ENCODE measurements at places on chromosomes 11 and 22.

- DNase-seq = no peak
Measured at GRCh38 chr11:11822946-11823345, 18.8 kb upstream of the USP47 start.

GRCh38 chr11:122804161-122804560, 34.1 kb upstream of the CRTAM start:
- DNase-seq = no peak

- no peak for DNase-seq
Measured at GRCh38 chr22:35620624-35621251, 3.6 kb upstream of the MB start.

DNA sequence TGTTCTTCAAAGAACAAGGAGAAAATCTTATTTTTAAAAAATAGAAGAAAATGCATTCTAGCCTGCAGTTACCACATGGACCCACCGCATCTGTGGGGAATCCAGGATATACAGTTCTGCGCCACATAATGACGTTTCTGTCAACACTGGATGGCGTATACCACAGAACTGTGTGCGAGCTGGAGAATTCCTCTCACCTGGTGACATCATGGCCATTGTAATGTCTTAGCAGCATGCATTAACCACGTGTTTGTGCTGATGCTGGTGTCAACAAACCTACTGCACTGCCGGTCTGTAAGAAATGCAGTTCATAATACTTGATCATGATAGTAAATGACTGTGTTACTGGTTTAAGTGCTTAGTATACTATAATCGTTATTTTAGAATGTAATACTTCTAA, 174.7 kb downstream of the TBC1D22A start:
- no peak for DNase-seq

DNA sequence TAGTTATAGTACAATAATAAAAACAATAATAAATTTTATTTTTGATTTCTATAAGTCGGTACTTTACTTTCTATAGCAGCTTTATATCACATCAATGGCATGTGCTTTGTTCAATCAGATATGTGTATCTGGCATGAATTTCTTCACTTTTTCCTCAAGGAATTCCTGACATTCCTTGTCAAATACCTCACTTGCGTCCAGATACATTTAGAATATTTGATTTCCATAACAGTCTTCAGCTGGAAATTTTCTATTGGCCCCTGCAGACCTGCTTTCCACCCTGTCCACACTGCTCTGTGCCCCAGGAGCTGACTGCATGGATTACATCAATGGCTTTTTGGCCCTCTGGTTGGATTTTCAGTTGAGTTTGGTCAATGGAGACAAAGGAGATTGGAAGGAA, 93.2 kb downstream of the FAR1 start:
- no peak for DNase-seq

- no peak for DNase-seq
Measured at GRCh38 chr22:43208703-43209522, 22.0 kb upstream of the TTLL12 start.
